ENCODE measurements at places on chromosomes 7 and 10.

GRCh38 chr7:35280902-35281301, 27.0 kb upstream of the TBX20 start:
- DNase-seq: no peak

GRCh38 chr7:99050971-99051370, 92.9 kb downstream of the SMURF1 start:
- DNase-seq: no peak

DNA sequence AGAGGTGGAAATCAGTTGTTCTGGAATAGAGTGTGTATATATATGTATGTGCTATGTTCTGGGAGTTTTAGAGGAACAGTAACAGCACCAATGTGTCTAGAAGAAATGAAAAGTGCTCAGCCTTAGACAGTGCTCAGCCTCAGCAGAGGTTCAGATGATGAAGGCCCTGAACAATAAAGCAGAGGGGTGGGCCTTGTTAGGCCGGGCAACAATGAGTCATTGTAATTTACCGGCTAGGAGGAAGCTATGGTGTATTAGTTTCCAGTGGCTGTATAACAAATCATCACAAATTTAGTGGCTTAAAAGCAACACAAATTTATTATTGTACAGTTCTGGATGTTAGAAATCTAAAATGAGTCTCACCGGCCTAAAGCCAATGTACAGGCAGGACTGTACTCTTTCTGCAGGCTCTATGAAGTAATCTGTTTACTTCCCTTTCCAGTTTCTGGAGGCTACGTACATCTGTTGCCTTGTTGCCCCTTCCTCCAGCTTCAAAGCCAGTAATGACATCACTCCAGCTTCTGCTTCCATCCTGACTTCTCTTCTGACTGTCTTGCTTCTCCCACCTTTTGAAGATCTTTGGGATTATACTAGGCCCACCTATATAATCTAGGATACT, 84.6 kb downstream of the CH25H start:
- no peak for DNase-seq

- DNase-seq: no peak
Measured at GRCh38 chr7:84057576-84057975, 137.0 kb downstream of the SEMA3A start.

GRCh38 chr10:12721334-12721733, 280.2 kb downstream of the CCDC3 start:
- no peak for DNase-seq

DNA sequence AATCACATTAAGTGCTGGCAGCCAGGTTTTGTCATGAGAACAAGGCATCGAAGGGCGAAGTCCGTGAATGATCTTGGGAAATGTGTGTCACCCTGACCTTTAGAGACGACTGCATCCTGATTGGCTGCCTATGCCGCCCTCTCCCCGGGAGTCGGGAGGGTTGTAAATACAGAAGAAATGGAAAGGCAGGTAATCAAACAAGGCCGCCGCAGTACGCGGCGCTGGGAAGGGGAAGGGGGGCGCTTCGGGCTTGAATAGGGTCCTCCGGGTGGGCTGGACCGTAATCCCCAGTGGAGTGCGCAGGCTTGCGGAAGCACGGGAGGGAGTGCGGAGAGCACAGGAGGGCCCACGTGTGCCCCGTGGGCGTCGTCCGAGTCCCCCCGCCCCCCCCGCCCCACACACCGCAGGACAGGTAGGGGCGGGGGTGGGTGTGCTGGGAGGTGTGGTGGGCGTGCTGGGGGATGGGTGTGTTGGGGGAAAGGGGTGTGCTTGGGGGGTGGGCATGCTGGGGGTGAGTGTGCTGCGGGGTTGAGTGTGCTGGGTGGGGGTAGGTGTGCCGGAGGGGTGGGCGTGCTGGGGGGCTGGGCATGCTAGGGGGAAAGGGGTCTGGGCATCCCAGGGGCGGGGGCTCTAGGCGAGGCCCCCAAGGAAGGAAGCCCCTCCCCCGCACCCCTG, 169.4 kb downstream of the ARHGAP12 start:
- peak; percentile 77 for DNase-seq

GRCh38 chr7:12868027-12868426, 180.6 kb downstream of the ARL4A start:
- DNase-seq: no peak

- no peak for DNase-seq
Measured at GRCh38 chr10:16611037-16611436, 89.4 kb upstream of the C1QL3 start.

- no peak for DNase-seq
Measured at GRCh38 chr7:1700086-1700485, 30.0 kb downstream of the ELFN1 start.

- DNase-seq: no peak
Measured at GRCh38 chr7:96144260-96144526, 177.7 kb downstream of the SLC25A13 start.

GRCh38 chr7:122010116-122010515, 133.9 kb downstream of the AASS start:
- no peak for DNase-seq

GRCh38 chr7:139635526-139636302, 112.2 kb downstream of the CLEC2L start:
- DNase-seq: peak; percentile 73

DNA sequence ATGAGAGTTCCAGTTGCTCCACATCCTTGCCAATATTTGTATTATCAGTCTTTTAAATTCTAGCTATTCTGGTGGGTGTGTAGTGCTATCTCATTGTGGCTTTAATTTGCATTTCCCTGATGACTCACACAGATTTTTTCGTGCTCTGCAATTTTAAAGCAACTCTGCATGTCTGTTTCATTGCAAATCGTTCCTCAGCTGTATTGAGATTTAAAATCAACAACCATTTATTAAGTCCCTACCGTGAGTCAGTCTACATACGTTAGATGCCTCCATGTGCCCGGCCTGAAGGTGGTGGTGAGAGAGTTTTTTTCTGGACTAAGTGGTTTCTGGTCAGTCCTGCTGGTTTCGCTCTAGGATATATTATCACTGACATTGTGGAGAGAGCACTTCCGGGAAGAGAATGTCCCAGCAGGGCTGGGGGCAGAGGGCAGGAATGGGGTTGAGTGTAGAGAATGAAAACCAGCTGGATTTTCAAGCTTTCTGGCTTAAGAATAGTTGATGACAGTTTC, 8.4 kb upstream of the HYCC1 start:
- no peak for DNase-seq

DNA sequence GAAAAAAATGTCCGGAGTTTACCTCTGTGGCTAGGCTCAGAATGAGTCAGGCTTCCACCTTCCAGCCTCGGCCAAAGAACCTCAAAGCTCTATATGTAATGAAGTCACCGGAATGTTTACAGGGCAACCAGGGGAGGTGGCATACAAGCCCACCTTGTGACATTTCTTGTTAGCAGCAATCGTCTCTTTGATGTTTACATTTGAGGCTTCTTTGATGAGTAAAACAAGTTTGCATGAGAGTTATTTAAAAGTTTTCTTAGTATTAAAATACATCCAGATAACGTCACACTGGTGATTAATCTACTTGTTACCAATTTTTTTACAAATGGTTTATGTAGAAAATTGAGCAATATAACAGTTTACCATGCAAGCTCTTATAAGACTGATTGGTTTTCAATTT, 133.1 kb upstream of the ADAM12 start:
- DNase-seq: no peak

DNA sequence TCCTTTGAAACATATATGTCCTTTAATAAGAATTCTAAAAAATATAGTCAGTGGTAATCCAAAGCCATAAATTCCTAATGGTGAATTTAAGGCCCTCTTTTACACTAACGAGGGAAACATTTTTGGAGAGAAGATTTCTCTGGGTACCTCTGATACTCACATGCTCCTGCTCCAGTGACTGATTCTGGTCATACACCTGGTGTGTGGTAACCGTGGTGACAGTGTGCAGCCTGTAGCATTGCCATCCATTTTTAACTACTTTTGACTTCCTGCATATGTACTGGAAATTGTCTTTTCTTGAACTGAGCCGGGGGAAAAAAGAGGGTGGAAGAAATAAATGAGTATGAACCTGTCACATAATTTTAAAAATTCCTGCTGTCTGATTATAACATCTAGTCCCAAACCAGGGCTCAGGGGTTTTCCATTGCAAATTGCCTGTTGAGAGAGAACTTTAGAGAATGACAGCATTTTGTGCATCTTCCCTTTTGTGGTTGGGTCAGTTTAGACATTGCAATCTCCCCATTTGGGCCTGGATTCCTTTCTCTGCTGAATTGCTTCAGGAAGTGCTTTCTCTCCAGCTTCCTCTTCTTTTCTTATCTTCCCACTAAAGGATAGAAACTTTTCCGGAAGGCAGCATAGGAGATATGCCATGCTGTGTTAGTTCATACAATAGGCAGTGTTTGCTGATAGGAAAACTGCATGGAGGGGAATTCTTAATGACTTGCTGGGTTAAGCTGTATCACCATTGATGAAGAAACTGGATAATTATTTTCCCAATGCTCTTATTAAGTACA, 125.5 kb downstream of the GRM3 start:
- DNase-seq: no peak

GRCh38 chr7:4024133-4024532, 658.0 kb upstream of the FOXK1 start:
- no peak for DNase-seq

GRCh38 chr10:89207801-89208551, 859 bp upstream of the CH25H start:
- DNase-seq: peak; percentile 42

DNA sequence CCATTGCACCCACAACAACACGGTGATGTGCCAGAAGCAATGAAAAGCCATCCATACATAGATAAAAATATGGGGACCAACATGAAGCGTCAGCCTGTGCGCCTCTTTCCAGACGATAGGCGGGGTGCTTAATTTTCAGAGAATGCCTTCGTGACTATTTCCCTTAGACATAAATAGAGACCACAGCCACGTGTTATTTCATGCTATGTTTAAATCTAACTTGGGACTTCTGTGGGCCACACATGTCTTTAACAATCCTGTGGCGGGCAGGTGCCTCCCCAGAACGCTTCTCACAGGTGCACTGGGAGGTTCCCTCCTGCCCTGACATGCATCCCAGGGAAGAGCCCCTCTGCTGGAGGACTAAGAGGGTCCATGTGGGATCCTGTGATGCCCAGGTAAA, 259.7 kb downstream of the ADARB2 start:
- no peak for DNase-seq

- no peak for DNase-seq
Measured at GRCh38 chr7:129798616-129799349, 154.0 kb downstream of the UBE2H start.

GRCh38 chr7:139913021-139913844, 84.2 kb downstream of the TBXAS1 start:
- no peak for DNase-seq

- DNase-seq: no peak
Measured at GRCh38 chr10:131496351-131497052, 185.0 kb upstream of the TCERG1L start.

DNA sequence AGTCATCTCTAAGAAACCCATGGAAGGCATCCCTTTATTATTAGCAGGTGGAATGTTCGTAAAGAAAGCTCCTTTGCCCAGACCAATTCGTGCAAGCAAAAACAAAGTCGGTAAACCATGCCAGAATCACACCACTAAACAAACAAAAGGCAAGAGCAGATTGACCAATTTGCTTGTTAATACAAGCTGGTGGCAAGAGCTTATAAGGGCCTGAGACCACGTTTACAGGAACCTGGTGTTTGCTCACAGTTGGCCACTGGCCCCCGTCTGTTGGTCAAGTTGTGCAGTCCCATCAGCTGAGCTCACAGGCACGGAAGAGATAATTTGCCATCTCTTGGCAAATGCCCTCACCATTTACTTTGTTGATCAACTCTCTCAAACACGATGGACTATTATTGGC, 342.2 kb upstream of the MKI67 start:
- no peak for DNase-seq

- DNase-seq: no peak
Measured at GRCh38 chr7:44333911-44334733, 8.7 kb upstream of the CAMK2B start.

DNA sequence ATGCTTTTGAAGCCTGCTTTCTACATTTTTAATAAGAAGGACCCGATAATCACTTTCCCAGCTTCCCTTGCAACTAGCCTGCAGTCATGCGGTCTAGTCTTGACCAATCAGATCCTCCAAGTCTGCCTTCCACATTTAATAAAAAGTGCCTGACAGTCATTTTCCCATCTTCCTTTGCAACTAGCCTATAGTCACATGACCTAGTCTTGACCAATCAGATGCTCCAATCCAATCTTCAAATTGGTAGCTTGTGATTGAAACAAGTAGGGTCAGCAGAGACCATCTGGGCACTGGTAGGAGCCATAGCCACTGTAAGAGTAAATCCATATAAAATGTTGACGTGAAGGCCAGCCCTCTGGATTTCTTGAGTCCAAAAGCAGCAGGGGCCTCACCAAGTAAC, 80.0 kb downstream of the NPTX2 start:
- no peak for DNase-seq

- DNase-seq: peak; percentile 76
Measured at GRCh38 chr7:157404845-157405481, 68.2 kb downstream of the DNAJB6 start.

DNA sequence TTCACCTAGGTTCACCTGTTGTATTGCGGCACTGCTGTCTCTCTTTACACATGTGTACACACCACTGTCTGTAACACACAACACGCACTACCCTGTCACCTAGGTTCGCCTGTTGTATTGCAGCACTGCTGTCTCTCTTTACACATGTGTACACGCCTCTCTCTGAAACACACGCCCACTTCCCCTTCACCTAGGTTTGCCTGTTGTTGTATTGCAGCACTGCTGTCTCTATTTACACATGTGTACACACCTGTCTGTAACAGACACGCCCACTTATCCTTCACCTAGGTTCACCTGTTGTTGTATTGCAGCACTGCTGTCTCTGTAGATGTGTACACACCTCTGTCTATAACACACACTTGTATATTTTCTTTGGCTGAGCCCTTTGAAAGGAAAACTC, 51.5 kb downstream of the WDR37 start:
- DNase-seq: no peak

GRCh38 chr10:29657719-29658274, 23.0 kb upstream of the SVIL start:
- no peak for DNase-seq

DNA sequence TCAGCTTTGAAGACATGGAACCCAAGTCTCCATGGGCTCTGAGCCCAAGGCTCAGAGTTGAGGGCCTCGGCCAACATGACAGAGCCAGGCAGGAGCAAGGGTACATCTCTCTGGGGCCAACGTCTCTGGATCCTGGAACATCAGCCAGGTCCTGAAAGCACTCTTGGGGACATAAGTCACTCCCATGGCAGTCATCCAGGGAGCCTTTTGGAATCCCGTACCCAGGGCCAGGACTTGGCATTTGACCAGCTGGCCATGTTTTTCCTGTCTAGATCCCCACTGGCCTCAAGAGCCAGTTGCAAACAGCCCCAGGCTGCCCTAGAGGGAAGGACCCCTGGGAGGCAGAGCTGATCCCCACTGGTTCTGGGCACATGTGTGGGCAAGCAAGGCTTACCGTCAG, 4.3 kb upstream of the CXCL12 start:
- DNase-seq: no peak

DNA sequence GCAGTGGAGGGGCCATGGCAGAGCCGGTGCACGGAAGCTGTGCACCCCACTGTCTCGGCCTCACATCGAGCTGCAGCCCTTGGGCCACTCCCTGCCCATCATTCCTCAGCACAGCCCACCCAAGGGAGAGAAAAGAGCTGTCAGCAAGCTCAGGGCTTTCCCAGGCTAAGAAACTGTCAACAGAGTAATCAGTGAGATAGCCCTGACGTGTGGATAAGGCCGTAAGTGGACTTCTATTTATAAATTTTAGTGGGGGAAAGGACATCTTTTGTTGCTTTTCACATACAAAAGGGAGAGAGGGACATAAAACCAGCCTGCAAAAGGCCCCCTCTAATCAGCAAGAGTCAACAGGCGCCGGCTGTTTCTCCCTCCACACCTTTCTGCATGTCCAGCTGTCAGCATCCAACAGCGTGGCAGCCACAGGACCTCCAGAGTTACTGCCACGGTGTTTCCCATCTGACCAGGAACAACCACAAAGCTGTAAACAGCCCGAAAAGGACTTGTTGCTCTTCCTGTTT, 56.8 kb upstream of the DDC start:
- DNase-seq: no peak
